CD4-positive, alpha-beta T cell treated with Interleukin-4 for 1 hour (primary cell): ENCODE measurements at places on chromosomes 16 and 17.

GRCh38 chr17:43365356-43365755 lies 33.4 kb upstream of the ARL4D start:
- DNase-seq = no peak

GRCh38 chr17:44309472-44309871 lies 1.1 kb downstream of the RUNDC3A start:
- no peak for DNase-seq

GRCh38 chr17:31492880-31493655 lies 101.6 kb downstream of the RAB11FIP4 start:
- peak; percentile 71 for DNase-seq

- DNase-seq = no peak
Observed at GRCh38 chr16:69399361-69399760, 13.6 kb upstream of the TERF2 start.

DNA sequence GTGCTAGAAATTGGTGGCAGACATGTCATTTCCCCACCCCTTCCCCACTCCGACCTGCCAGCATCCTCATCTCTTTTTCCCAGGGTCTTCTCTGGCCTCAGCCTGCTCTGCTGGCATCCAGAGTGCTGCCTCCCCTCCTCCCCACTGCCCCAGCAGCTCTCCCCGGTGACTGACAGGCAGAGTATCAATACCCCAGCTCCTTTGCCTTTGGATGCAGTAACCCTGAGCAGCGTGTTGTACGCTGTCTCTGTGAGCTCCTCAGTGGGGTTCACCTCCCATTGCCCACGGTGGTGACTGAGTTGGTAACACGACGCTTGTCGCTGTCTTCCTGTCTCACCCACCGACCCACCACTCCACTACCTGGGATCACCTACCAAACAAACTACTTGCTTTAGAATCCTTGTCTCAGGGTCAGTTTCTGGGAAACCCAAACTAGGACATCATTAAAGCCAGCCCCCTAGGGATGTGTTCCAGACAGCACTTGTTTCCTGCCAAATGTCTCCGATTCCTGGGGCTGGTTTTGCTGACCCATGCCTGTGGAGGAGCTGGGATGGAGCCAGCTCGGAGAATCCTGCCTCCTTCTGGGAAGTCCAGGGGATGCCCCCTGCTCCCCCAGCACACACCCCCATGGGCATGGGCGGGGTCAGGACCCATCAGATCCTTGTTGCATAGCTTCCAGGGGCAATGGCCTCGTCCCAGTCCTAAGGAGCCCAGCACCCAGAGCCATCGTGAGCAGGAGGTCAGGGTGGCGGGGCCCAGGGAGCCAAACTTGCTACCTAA lies 8.3 kb upstream of the SBK1 start:
- no peak for DNase-seq

- no peak for DNase-seq
Observed at GRCh38 chr17:76079535-76079955, 563 bp downstream of the ZACN start.

- no peak for DNase-seq
Observed at GRCh38 chr17:901191-901950, 78.2 kb downstream of the NXN start.

GRCh38 chr16:22355487-22355908 lies 18.9 kb downstream of the CDR2 start:
- peak; percentile 56 for DNase-seq

DNA sequence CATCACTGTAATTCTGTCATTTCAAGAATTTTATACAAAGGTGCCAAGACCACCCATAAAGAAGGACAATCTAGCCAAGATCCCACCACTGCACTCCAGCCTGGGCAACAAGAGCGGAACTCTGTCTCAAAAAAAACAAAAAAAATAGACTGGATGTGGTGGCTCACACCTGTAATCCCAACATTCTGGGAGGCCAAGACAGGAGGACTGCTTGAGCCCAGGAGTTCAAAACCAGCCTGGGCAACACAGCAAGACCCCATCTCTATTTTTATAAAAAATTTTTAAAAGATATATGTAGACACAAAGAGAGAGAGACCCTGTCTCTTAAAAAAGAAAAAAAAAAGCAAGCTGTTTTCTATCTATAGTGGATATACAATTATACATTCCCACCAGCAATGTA lies 8.8 kb downstream of the UBE2G1 start:
- no peak for DNase-seq

- no peak for DNase-seq
Observed at GRCh38 chr17:64537488-64537887, 30.7 kb downstream of the CEP95 start.

DNA sequence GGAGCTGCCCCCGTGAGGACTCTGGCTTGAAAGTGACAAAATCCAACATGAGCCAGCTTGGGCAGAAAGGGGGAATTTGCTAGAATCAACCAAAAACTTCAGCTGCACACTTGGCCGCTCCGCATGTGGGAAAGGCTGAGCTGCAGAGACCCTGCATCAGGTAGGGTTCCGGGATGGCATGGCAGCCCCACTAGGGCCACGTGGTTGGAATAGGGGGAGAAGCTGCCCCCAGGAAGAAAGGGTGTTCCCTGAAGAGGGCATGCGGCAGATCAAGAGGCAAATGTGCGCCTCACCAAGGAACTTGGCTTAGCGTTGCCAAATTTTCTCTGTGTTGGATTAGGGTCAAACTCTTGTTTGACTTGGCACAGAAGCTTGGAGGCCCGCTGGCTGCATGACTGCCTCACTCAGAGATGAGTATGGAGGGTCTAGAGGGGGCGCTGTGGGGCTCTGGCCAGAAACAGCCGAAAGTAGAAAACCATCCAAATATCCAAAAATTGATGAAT lies 29.2 kb upstream of the WFIKKN2 start:
- DNase-seq = no peak

- no peak for DNase-seq
Observed at GRCh38 chr17:28509789-28510188, 3.6 kb downstream of the FOXN1 start.

DNA sequence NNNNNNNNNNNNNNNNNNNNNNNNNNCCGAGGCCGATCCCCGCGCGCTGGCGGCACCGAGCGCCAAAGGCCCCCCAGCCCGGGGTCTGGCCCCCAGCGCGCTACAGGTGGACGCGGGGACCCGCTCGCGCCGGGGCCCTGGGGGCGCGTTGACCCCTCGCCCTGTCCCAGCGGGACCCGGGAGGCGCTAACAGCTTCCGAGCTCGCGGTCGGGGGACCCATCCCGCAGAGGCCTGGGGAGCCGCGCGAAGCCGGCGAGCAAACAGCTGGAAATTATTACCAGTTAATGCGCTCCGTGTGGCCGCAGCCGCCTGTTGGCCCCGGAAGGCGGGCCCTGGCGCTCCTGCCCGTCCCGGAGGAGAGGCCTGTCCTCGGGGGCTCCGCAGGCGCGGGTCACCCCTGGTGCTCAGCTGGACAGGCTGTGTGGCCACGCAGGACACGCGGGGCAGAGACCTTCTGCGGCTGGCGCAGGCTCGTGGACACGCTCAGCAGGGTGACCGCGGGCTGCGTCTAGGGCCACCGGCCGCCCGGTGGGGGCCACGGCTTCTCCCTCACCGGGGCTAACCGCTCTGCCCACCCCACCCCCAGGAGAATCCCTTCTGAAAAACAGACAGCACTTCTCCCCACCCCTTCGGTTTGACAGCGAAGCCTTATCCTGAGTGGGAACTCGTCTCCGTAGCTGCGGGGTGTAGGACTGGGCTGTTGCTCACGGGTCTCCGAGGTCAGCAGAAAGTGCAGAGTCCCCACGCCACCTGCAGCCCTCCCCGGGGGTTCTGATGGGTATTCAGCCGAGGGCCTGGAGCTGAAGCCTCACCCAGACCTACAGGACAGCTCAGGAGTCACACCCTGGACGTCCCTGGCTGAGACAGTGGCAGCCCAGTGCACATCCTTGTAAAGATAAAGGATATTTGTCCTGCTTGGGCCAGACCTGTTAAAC lies 138.7 kb upstream of the RPH3AL start:
- peak; percentile 34 for DNase-seq

GRCh38 chr17:21513012-21513570 lies 136.9 kb downstream of the KCNJ12 start:
- DNase-seq = peak; percentile 75

GRCh38 chr17:64413513-64413912 lies 22.9 kb upstream of the PECAM1 start:
- no peak for DNase-seq

DNA sequence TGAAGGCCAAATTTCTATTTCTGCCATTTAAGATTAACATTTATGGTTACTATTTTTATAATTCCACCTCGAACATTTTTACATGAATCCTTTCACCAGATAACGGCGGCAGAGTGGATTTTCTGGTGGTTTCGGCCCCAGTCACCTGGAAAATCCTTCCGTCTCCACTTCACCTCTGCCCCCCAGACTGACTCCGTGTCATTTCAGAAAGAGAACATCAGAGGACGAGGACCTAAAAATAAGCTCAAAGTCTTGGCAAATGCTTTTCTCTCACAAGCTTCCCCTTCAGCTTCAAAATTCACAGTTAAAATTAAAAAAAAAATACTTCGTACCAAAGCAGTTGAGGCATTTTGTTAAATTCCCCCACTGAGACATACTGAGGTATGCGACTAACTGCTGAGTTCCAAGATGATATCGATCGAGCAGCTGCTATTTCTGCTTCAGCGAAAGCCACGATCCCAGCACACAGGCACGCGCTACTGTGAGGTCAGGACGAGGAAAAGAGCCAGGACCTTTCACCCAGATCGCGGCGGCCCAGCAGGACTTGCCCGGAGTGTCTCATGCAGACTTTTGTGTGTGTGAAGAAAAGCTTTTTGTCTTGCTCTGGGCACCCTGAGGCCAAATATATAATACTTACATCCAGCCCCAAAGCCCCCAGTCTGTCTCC lies 36.8 kb downstream of the ASPA start:
- no peak for DNase-seq

GRCh38 chr17:7440113-7440833 lies 961 bp downstream of the FGF11 start:
- peak; percentile 27 for DNase-seq
